Activated CD4-positive, alpha-beta T cell treated with anti-CD3 and anti-CD28 coated beads, Interleukin-2, amount 10 ng/mL, durations not matched to agents 7 days and 5 days (primary cell): ENCODE measurements at places on chromosomes 4 and X.
A peak's percentile ranks its signal among the peaks of the same experiment; 100 is the strongest.

DNA sequence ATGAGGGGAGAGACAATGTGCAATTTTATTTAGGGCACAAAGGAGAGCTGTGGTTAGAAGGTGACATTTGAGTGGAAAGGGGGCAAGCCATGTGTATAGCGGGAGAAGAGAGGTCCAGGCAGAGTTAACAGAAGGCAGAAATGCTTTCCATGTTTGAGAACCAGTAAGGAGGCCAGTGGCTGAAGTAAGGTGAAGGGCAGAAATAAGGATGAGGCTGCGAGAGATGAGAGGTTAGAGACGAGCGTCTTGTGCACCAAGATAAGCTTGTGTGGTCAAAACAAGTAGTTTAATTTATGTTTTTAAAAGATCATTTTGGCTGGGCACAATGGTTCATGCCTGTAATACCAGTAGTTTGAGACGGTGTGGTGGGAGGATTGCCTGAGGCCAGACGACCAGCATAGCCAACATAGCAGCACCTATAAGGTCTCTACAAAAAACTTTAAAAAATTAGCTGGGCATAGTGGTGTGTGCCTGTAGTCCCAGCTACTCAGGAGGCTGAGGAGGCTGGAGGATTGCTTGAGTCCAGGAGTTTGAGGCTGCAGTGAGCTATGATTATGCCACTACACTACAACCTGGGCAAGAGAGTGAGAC lies 8.5 kb downstream of the HTT start:
- DNase-seq = no peak

DNA sequence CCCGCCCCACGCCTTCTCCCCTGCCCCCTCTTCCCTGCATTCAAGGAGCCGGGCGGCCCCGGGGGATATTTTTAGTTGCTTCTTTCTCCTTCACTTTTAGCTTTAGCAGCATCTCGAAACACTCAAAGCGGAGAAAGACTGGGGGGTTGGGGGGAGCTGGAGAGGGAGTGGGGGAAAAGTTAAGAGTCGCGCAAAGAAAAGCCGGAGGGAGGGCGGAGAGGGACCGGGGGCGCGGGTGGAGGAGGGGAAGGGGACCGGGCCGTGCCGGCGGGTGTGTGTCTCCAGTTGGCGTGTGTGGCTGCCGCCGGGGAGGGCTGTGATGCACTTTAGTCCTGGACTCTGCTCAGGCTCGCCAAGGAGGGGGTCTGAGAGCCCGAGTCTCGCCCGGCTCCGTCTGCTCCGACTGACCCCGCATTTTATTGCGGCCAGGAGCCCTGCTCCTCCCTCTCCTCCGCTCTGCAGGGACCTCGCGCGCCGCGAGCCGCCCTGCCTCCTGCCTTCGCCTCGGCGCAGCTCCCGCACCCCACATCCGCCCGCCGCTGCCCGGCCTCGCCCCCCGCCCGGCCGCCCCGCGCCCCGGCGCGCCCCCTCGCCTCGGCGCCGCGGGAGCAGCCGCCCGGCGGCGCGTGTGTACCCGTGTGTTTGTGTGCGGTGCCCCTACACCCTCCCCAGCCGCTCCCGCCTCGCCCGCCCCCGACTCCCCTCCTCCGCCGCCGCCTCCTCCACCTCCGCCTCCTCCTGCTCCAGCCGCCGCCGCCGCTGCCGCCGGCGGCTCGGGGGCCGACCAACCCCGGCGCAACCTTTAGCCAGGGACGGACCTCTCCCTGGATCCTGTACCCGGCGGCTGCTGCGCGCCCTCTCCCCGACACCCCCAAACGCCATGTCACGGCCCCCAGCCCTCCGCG lies 1.4 kb downstream of the ZNF827 start:
- peak; percentile 42 for DNase-seq

DNA sequence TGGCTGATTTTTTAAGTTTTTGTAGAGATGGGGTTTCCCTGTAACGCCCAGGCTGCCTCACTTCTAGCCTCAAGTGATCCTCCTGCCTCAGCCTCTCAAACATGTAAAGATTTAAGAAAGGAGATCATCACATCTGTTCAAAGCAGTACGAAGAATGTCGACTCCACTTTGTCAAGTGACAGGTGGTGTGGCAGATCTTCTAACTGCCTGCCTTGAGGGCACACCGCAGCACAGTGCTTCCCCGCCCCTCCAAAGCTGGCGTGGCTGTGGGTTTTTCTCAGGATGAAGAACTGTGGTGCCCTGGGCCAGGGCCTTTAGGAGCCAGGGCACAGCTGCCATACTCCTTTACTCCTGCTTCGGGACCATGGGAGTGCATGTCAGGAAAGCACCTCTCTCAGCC lies 43.3 kb upstream of the MTNR1A start:
- no peak for DNase-seq

- DNase-seq = no peak
Observed at GRCh38 chr4:133801883-133802282, 399.7 kb downstream of the PABPC4L start.
